ENCODE measurements at places on chromosomes 5 and 9.

DNA sequence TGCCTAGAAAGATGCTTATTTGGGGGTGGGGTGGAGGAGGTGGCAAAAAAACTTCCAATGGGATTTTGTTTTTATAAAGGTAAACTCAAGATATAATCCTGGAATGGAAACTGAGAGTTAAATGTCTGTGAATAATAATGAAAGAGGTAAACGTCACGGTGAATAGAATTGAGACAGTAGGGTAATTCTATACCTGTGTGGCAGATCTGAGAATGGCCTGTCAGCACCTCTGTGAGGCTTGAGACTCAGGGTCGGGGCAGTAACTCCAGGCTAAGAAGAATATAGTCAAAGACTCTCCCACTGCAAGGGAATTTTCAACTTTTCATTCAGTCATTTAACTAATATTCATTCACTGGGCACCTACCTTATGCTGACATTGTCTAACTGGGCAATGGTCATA lies 581.2 kb upstream of the ZNF608 start:
- DNase-seq = no peak

- no peak for DNase-seq
These were observed 274.3 kb downstream of the NR3C1 start for GRCh38 chr5:143129203-143129602.

DNA sequence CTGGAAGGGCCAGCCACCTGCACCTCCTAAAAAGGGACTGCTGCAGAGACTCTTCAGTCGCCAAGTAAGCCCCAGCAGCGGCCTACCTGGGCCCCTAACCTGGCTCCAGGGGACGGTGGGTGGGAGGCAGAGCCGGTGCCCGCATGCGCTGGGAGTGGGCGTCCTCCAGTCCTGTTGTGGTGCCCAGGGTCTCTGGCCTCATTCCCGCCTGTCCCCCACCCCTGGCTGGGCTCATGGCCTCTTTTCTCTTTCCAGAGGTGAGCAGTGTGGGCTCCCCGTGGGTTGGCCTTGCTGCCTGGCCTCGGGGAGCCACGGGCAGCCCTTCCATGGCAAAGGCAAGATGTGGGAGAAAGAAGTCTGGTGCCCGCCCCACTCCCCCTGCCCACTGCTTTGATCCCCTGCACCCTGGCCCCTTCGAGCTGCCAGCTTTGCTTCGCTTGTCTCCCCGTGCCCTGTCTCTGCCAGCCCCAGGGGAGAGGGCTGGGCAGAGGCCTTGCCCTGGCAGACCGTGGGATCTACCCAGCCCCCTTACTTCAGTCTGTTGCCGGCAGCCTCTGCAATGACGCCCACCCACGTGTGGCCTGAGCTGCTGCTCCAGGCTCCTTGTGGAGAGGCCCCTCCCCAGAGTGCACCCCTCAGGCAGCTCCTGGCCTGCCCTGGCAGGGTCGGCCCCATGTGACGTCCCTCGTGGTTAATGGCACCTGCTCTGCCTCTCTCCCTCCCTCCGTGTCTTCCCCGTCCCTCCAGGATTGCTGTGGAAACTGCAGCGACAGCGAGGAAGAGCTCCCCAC lies 5.4 kb upstream of the PRR7 start:
- DNase-seq = no peak

- DNase-seq = no peak
These were observed 4.8 kb upstream of the ENTPD8 start for GRCh38 chr9:137445930-137446431.

DNA sequence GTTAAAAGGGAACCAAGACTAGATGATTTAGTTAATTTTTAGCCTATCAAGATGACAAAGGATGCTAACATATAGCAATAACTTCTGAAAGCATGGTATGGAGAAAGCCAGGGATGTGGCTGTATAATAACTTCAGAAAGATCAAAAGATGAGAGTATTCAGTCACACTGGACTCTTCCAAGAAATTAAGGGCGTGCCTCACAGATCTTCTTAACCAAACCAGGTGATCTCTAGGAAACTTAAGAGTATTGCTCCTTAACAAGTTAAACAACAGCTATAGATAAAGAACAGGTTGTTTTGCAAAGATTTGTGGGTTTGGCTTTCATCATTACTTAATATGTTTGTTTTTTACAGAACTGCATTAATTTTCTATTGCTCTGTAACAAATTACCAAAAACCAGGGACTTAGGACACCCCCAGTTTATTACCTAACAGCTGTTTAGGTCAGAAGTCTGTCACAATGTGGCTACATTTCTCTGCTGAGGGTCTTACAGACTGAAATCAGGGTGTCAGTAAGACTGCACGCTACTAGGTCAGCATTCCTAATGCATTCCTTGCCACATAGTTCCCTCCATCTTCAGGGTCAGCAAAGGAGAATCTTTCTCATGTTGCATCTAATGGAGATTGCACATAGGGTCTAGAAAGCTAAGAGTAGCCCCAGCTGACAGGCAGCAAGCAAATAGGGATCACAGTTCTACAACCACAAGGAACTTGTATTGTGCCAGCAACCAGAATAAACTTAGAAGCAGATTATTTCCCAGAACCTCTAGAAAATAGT lies 113.8 kb downstream of the WDR70 start:
- DNase-seq = no peak

GRCh38 chr5:74538206-74538661 lies 102.3 kb downstream of the ENC1 start:
- DNase-seq = peak; percentile 65

- DNase-seq = no peak
These were observed 11.5 kb downstream of the ANXA1 start for GRCh38 chr9:73162987-73163768.

DNA sequence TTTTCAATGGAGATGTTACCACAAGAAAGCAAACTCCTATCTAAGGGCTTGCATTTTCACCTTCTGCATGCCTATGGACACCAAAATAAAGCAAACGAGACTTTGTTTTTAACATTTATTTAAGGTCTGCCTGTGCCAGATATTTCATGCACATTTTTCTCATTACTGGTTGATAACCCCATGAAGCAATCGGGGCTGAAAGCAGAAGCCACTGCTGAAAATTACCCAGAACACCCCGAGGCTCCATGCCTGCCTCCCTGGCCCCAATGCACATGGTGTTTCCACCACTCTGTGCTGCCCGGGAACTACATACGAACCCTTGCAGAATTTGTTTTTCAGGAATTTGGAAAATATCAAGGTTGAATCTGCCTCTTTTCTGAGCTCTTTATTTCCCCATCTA lies 240.1 kb downstream of the NR2F1-AS1 start:
- DNase-seq = no peak

GRCh38 chr9:129237164-129237611 lies 59.1 kb upstream of the IER5L start:
- peak; percentile 59 for DNase-seq

- DNase-seq = no peak
These were observed 478.6 kb downstream of the KIF4B start for GRCh38 chr5:155492191-155492590.

DNA sequence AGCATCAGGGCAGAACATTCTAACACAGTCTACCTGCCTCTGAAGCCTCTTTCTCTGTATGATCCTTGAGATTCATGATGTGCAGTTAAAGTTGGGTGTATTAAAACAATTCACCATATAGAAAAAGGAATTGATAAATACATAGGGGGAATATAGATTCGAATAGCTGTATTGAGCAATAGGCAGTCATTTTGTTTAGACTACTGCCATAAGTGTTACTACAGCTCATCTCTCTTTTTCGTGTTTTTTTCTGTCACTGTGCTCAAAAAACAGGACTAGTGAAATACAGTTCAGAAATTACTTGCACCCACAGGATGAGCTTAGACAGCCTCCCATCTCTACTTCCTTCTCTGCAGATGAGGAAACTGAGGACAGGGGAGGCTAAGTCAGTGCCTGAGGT lies 144.6 kb upstream of the FBN2 start:
- DNase-seq = no peak

DNA sequence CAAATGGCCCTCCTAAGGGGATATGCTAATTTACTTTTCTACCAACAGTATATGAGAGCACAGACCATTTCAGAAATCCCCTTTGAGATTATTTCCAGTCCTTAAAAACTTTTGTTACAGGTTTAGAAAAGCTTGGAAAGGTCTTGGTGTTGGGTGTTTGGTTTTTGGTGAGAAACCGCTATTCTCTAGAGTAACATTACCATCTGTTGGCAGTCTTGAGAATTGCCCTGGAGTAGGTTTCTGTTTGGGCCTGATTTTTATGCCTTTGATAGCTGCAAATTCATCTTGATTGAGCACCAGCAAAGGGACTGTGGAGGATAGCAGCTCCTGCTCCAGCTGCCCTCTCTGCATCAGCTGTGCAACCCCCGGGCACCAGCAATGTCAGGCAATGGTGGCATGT lies 8.0 kb downstream of the NUDT2 start:
- no peak for DNase-seq

DNA sequence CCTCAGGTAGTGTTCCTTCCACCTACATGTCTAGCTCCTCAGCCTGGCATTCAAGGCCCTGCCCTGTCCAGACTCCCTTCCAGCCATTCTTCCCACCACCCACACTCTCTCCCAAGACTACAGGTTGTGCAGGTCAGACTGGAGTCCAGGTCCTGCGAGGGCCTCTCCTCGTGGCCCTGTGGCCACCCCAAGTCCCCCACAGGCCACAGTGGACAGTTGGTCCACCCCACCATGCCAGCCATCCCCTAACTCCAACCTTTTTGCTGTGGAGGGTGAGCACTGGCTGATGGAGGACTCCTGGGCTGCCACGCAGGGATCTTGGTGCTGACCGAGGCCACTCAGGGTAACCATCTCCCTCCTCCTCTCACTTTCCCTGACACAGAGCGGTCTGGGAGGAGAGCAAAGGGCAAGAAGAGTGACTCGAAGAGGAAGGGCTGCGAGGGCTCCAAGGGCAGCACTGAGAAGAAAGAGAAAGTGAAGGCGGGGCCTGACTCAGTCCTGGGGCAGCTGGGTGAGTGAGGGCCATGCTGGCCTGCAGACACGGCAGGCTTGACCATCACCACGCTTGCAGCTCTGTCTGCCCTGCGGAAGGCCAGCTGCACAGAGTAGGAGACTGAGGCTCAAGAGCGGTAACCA lies 51.0 kb downstream of the JADE2 start:
- DNase-seq = no peak

DNA sequence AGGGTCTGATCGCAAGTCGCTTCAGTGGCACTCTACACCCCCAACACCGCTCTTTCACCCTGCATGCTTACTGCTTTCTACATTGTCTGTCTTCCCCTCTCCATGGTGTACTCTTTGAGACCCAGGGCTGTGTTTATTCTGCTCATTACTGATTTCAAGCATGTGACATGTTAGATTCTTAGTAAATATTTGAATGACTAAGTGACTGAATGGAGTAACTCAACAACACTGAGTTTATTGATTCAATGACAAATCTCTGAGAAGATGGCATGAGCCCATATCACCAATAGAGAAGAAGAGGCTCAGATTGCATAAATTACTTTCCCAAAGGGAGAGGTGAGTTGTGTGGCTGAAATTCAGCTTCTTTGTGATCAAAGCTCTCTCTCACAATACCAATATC lies 89.7 kb upstream of the OSMR start:
- DNase-seq = no peak

GRCh38 chr9:32631991-32632390 lies 3.5 kb downstream of the TAF1L start:
- DNase-seq = no peak

GRCh38 chr5:143208781-143209510 lies 194.5 kb downstream of the NR3C1 start:
- DNase-seq = no peak

GRCh38 chr9:2320114-2320513 lies 301.5 kb upstream of the VLDLR start:
- peak; percentile 43 for DNase-seq

DNA sequence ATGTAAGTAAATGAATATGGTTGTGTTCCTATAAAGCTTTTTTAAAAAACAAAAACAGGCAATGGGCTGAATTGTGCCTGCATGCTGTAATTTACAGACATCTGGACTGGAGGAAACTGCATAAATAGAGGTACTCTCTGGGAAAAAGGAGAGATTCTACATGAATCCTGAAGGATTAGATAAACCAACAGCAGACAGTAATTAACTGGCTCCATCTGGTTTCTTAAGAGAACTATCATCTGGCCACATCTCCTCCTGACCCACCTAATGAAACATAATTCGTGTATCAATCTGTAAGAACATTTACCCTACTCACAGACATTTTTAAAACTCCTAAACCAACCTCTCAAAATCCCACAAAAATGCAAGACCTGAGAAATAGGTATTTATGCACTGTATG lies 528.1 kb upstream of the ST8SIA4 start:
- no peak for DNase-seq

DNA sequence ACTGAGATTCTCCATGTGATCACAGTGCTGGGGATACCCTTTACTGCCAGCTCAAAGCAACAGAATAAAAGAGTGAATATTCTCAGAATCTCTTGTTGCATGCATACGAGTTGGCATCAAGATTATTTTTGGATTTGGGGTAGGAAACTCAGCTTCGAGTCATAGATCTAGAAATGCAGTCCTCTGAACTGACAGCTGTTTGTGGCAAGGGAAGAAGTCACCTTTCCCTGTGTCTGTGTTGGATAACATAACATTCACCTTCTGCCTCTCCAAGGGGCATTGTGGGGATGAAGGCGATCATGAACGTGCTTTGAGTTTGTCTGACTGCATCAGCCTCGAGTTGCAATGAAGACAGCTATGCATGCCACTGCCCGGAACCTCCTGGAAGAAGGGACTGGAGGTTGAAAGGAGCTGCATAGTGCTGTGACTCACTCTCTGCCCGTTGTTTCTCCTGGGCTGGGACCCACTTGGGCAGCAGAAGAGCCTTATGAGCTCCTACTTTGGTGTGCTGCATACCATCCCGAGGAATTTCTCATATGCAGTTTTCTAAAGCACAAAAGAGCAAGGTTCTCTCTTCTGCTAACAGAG lies 231.7 kb downstream of the ARHGAP26 start:
- peak; percentile 67 for DNase-seq

- DNase-seq = no peak
These were observed 52.0 kb upstream of the KLF4 start for GRCh38 chr9:107541523-107541922.

DNA sequence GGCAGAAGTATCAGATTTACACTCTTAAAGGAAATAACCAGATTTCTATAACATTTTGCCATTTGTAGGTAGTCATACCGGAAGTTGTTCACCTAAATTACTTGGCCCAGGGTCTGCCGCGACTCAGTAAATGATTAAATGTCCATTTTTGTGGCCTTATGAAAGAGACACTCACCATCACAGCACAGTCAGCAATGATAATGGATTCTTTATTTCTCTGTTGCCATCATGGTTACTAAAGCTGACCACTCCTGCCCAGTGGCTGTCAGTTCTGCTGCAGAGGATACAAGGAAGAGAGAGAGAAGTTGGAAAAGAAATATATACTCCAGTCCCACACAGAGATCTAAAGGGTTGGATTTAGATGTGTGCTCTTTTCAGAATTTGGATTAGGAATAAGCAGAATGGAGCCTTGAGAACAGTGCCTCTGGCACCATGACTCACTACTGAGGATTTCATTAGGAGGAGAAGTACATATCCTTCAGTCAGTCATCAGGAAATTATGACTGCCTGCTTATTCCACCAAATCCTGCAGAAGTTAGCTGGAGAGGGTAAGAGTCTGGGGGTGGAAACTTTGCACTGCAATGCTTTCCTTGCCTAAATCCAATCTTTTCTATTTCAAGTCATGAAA lies 72.8 kb upstream of the EFNA5 start:
- peak; percentile 45 for DNase-seq

Data from brain microvascular endothelial cell (primary cell).